ENCODE measurements at places on chromosomes 2 and 18. TPM values are rescaled to one million over a fixed set of nuclear protein-coding genes. Genes with fewer than 3 reads are reported as not detected.

ACADL gene
- total RNA-seq, result 0.22 TPM

SLC9A4 gene
- 0.34 TPM for total RNA-seq

KLHL30 gene
- total RNA-seq, result 0.18 TPM

SLC9A2 gene
- 75.2 TPM for total RNA-seq

GRCh38 chr2:42712934-42713333 lies 51.0 kb downstream of the OXER1 start:
- DNase-seq, result no peak

DNA sequence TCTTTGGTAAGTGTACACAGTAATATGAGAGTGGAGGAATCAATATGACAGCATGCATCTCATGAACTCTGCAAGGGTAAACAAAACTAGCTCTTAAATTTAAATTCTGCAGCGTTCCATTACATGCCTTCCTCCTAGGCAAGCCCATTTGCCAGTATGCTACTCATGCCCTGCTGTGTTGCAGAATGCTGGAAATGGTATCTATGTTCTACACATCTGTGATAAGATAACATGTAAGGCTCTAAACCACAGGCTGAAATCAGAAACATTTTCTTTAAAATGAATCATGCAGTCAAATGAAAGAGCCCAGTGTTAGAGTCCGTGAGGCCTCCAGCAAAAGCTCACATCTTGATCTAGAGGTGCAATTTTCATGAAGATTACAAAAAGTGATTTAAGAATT lies 112.8 kb upstream of the FN1 start:
- DNase-seq, result no peak

DNA sequence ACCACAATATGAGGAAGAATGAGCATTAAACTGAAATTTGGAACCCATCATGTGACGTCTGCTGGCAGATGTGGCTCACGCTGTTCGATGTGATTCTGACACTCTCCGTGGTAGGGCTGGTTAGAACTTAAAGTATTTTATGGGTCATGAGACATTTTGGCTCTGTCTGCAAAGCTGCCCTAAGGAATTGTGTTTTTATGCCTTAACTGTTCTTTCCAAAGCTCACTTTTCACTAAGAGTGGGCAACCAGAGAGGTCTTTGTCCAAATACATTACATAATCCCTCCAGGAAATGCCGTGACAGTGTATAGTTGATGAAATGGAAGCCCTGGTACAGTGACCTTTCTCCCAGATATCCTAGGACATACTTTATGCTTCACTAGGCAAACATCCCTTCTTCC lies 119.1 kb downstream of the AQP4 start:
- no peak for DNase-seq

GRCh38 chr18:55136864-55137263 lies 177.6 kb upstream of the CCDC68 start:
- DNase-seq, result no peak

- no peak for DNase-seq
Measured at GRCh38 chr2:13550285-13551231, 833.8 kb downstream of the TRIB2 start.

DNA sequence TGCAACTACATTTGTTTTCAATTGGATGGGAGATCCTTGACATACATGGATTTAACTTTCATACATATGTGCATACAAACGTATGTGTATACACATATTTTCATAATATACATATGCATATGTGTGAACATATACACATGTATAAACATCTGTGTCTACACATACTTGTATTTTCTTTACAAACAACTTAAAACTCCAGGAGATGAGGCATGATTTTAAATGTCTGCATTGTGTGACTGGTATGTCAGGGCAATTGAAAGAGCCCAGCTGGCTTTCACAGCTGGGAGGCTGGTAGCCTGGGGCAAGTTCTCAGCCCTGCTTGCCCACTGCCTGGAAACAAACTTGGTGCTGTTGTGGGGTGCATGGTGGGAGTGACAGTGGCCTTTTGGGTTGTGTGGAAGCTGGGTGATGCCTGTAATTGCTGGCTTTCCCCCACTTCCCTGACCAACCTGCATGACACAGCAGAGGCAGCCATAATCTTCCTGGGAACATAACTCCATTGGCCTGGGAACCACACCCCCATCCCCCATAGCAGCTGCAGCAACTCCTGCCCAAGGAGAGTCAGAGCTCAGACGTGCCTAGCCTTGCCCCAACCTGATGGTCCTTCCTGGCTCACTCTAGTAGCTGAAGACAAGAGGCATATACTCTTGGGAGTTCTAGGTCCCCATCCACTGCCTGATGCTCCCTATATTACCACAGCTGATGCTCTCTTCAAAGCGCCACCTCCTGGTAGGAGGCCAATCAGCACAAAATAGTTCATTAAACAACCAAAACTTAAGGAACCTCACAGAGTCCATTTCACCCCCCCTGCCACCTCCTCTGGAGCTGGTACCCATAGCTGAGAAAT lies 158.3 kb downstream of the CERS6 start:
- DNase-seq, result no peak

DNA sequence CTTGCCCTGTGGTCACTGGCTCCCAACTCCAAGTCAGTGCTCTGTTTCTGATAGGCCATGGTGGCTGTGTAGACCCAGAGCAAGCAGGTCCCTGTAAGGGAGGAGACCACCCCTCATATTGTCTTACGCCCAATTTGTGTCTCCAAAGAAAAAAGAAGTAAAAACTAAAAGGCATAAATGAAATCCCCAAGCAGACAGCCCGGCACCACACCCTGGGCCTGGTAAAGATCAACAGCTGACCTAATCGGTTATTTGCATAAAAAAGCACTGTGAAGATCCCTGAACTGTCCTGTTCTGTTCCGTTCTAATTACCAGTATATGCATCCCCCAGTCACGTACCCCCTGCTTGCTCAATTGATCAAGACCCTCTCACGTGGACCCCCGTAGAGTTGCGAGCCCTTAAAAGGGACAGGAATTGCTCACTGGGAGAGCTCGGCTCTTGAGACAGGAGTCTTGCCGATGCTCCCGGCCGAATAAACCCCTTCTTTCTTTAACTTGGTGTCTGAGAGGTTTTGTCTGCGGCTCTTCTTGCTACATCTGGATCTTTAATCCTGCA lies 364.1 kb upstream of the HS6ST1 start:
- DNase-seq, result no peak

DNA sequence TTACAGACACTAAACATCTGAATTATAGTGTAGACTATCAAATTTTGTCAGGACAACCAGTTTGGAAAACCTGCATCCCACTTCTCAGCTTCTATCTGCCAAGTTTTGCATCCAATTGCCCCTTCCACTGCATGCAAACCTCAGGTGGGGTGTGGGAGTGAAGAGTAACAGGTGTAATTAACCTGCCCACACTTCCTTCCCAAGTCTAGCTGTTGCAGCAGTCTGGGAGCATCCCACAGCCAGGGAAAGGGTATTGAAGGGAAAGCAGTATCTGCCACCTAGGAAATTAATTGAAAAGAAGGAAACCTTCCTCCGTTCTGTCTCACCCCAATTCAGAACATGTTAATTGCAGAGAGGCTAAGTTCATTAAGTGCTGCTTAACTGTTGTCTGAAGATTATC lies 189.9 kb downstream of the NCKAP5 start:
- no peak for DNase-seq

- DNase-seq, result no peak
Measured at GRCh38 chr2:86078774-86079545, 26.7 kb downstream of the POLR1A start.

DNA sequence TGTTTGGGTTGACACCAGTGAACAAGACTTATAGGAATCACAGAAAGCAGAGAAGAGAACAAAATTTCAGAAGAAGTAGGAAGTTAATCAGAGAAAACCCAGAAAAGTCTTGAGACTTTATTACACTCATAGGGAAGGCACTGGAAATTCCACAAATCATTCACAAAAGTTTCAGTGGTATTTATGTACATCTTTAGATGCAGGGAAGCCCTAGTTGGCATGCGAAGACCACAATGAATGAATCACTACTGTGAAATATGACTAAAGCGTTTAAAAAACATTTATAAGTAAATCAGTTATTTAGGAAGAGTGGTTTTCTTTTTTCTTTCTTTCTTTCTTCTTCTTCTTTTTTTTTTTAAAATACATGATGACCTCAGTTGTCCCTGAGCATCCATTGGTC lies 105.1 kb downstream of the NUP35 start:
- DNase-seq, result no peak

Measured in left colon (tissue), 2 donors.